Effector CD8-positive, alpha-beta T cell (primary cell): ENCODE measurements at places on chromosomes 2 and 18.

DNA sequence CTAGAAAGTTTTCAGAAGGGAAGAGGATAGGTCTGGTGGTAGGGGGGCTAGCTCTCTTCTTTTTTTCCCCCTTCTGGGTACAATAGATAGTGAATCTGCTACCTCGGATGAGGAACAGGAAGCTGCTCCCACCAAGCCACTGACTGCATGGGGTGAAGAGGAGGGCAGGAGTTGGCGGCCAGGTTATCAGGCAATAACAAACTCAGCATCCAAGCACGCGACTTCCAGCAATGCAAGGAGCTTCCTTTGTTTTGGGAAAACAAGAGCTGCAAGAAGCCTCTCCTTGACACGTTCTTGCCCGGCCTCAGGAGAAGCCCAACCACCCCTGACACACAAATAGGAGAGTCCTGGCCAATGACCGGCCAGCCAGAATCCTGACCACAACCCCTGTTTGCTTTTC lies 32.2 kb downstream of the NHEJ1 start:
- no peak for DNase-seq

GRCh38 chr2:144470334-144470733 lies 49.6 kb downstream of the ZEB2 start:
- no peak for DNase-seq

DNA sequence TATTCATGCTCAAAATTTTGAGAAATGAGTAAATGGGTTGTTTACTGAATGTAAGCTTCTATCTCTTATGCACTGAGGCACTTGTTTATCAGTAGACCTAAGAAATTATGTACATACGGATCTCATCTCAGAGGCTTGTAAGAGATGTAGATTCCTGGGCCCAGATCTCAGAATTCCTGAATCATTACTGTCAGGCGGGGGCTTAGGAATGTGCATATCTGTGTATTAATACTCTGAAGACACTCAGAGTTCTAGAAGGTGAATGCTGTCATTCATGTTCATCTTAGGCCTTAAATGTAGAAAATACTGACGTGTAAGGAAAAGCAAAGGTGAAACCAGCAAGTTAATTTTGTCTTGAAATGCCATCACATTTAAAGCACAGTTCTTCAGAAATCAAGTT lies 169.6 kb downstream of the FMNL2 start:
- no peak for DNase-seq

GRCh38 chr18:39845631-39846030 lies 2109.4 kb upstream of the PIK3C3 start:
- no peak for DNase-seq
